ENCODE measurements at places on chromosomes 3 and 15. TPM values are rescaled to one million over a fixed set of nuclear protein-coding genes. Genes with fewer than 3 reads are reported as not detected.

DNA sequence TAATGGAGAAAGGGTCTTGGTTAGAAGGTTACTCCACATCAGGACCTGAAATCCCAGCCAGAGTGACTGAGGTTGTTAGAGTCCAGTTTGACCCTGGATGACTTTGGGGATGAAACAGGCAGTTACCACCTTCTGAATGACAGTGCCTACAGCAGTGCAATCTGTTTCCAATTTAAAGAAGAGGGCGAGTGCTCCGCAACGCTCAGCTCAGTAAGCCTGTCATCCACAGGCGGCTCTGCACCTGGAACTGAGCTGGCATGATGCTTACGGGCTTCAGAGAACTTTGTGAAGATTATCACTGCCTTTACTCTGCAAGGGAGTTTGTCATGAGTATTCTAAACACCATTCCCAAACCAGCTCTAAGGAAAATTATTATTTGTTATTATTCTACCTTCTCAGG, 127.7 kb upstream of the SLC24A5 start:
- no peak for DNase-seq

The CSTA gene
- total RNA-seq = not detected

The NR1I2 gene
- not detected for total RNA-seq

GRCh38 chr3:126487151-126487771, 11.6 kb upstream of the ZXDC start:
- no peak for DNase-seq

The POLQ gene
- 5.0 TPM for total RNA-seq

DNA sequence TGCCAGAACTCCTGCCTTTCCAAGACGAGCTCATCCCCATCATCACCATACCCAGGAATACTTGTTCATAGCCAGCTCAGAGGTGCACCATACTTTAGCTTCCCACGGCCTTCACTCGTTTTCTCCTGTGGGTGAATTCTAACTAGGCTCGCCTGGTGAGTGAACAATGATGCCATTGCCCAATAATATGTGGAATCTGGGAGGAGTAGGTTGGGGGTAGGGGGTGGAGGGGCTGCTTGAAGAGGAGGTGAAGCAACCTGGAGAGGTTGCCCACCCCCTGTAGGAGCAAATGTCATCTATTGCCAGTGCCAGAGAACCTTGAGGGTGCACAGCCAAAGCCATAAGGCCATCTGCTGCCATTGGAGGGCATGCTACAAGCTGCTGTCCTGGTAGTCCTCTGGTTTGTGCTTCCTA, 592 bp upstream of the ZNF445 start:
- DNase-seq = no peak

All from IMR-90 (cell line).